ENCODE measurements at places on chromosomes 7 and 10.

DNA sequence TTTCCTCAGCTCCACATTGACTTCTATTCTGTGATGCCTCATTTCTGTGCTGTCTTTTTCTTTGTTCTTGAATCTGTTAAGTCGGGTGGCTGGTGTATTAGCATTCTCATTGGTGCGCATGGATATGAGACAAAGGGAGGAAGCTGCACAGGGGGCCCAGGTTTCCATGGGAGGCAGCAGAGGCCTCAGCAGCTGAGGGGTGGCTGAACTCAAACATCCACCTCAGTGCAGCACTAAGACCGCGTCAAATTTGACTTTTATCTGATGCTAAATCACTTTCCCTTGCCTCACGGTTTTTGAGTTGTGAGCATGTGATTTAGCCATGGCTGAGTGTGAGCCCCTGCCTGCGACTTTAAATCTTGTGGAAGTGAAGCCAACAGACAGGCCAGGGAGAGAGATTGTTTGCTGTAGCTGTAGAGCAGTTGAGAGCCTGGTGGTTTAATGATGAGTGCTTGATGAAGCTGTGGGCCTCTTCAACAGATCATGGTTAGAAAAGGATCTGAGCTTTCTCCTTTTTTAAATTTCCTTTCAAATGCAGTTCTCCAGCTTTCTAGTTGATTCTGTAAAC, 193.3 kb upstream of the ZNF804B start:
- no peak for DNase-seq

DNA sequence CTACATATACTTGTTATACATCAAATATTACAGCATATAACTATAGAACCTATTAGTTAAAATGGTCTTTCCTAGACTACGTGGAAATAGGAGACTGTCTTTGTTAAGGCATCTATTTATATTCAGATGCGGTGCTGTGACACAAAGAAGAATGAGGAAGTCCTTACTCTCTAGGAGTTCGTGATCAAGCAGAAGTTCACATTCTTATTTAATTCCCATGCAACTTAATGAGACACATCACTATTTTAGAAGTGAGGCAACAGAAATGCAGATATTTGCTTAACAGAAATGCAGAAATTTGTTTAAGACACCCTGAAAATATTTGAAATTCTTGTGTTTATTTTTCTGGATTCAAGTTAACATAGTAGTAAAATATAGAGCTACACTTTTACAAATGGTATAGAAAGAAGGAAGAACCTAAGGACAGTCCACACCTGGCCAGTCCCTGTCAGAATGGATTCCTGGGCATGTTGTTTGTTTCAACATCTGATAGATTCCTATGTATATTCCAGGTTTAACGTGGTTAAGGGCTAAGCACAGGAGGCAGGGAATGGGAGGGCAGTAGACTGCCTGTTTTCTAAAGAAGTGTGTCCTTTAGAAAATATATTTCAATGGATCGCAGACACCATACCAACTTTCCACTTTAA, 70.6 kb upstream of the NXPH1 start:
- no peak for DNase-seq

DNA sequence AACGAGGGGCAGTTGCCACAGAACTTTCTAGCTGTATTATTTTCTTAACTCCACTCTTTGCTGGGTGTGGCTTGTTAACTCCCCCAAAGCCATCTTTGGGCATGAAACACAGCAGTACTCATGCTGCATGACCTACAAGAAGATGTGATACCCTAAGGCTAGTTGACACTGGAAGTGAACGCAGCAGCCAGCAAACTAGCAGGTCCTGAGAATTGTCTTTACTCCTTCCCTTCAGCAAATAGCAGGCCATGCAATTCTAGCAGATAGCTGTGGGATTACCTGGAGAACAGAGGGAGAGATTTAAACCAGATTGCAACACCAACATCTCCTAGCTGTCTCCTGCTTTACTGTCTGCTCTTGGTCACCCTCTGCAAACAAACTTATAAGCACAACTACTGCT, 688.0 kb upstream of the ZWINT start:
- DNase-seq = no peak

DNA sequence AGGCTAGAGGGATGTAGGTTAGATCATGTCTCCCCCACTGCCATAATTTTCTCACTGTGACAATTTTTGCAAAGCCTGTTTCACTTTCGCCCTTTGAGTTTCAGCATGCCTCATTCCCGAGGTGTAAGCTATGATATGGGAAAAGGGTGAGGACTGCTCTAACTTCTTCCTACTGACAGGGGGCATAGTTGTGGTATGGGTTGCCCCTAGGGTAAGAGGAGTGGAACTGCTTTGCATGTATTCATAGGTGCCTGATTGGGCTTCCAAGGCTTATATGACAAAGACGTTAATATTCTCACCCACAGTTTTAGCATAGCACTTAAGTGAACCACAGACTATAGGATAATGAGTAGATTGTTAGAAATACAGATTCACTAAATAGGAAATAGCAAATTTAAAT, 148.7 kb downstream of the BBS9 start:
- no peak for DNase-seq

DNA sequence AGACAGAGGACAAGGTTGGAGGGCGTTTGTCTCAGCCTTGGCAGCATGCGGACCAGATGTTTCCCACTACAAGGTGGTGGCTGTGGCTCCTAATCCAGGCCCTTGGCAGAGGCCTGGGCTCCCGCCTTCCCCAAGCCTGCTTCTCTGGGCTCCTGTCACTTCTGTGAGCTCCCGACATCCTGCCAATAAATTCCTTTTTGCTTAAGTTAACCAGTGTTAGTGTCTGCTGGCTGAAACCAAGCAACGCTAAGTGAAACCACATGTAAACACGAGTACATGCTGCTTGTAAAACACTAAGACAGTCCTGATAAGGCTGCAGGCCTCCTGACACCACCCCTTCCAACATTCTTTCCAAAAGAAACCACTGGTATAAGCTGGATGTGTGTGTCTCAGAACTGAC, 263.6 kb upstream of the ZMIZ1 start:
- no peak for DNase-seq

GRCh38 chr7:96116173-96116572, 205.7 kb downstream of the SLC25A13 start:
- DNase-seq = no peak

All from GM18507 (cell line).